ENCODE measurements at places on chromosomes 6 and 20.

DNA sequence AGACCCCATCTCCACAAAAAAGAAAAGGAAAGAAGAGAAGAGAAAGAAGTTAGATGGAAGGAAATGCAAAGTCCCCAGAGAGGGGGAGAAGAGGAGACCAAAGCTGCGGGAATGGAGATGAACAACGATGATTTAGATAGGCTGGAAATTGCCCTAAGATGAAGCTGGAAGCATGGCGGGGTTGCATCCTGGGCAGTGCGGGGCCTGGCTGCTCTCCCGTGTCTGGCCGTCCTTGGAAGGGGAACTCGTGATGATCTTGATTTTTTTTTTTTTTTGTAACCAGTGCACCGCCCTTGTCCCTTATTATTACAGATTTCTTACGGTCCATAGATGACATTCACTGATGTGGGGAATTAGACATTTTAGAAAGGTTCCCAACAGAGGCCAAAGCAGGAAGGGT, 276.5 kb downstream of the CDH4 start:
- DNase-seq: no peak

GRCh38 chr6:37155394-37156312, 14.3 kb upstream of the PIM1 start:
- DNase-seq: no peak

DNA sequence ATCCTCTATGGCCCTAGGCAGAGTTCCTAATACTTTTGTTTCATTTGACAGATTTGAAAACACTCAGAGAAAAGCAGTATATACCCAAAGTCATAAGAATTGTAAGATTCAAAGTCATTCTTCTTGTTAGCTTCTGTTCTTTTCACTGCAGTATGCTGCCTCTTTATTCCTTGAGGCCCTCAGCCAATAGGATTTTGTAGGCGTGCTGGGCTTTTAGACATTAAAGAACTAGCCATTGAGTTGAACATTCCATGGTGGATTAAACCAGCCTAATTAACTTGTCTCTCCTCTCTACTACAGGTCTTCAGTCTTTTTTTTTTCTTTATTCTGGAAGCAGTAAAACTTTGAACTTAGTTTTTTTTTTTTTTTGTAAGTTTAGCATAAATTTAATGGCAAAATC, 186.3 kb downstream of the PLCB4 start:
- no peak for DNase-seq

GRCh38 chr20:21433329-21433890, 36.1 kb upstream of the NKX2-4 start:
- no peak for DNase-seq

- no peak for DNase-seq
Observed at GRCh38 chr6:110395221-110395620, 20.2 kb downstream of the DDO start.

- DNase-seq: peak; percentile 50
Observed at GRCh38 chr6:50837589-50838445, 19.1 kb downstream of the TFAP2B start.

- DNase-seq: no peak
Observed at GRCh38 chr6:131954059-131954774, 3.0 kb upstream of the CCN2 start.

- no peak for DNase-seq
Observed at GRCh38 chr6:98156580-98156979, 677.8 kb upstream of the POU3F2 start.

- DNase-seq: no peak
Observed at GRCh38 chr6:149923327-149923986, 536 bp upstream of the RAET1G start.

DNA sequence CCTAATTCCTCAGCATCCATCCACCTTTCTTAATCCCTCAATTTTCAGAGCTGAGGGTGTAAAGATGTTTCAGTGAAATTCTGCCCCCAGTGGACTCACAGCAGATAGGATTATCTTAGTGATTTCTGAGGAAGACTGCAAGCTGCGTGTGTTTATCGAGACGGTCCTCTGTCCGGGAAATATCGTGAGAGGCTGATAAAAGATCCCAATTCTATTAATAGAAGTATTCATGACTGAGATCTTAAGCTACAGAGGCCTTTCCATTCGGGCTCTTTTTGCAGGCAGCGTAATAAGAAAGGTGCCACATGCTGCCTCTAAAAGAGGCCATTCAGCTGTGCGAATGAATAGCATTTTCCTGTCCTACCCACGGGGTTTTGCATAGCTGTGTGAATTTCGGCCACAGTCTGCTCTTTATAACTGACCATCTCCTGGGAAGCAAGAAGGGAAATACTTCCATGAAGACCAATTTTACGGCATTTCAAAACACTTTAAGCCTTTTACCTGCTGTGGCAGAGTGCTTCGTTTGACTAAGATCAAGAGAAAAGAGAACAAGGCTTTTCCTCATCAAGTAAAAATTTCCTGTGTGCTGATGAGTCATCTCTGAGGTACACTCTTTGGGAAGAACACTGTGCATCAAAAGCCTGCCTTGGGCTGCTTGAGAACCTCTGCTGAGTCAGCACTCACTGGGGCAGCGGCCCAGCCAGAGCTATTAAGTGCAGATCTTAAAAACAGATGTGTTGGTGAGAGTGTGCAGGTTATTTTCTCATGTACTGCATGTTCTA, 208.8 kb downstream of the ARHGAP18 start:
- DNase-seq: peak; percentile 43
